ENCODE measurements at places on chromosomes 1 and 21.

GRCh38 chr1:153498746-153499145 is 37.0 kb downstream of the S100A6 start:
- no peak for DNase-seq

DNA sequence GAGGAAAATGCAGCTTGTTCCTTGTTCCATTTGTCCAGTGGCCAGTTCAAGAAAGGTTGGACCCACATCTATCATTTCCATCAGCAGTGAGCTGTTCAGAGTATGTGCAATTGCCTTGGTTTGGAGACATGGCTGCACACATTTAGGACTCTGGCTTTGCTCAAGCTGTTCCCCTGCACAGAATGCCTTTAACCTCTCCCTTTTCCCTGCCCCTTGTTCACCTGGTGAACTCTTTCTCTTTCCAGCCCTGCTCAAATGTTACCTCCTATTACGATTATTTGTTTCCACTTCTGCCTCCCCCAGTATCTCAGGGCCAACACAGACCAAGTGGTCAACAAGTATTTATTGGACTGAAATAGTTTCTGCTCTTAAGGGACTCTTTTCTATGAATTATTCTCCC is 385.9 kb downstream of the CAMTA1 start:
- no peak for DNase-seq

DNA sequence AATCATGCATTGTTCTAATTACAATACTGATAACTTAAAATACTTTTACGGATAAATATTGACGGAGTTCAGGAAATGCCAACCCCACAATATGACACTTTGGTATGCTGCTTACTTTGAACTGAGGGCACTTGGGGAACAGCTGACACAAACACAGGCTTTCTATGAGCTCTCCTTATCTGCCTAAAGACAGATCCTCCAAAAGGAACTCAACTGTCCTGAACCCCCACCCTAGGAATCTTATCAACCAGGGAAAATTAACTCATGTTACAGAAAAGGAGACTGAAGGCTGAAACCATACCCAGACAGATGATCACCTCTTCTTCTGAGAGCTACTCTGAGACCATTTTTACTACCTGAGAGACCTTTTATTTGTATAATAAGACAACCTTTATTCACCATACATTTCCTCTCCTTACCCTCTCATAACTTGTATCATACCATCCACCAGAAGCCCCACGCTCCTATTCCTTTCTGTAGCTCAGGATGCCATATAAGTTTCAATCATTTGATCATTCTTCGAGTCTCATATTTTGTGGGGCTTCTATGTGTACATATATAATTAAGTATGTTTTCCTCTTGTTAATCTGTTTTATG is 239.5 kb downstream of the FAF1 start:
- DNase-seq: no peak

DNA sequence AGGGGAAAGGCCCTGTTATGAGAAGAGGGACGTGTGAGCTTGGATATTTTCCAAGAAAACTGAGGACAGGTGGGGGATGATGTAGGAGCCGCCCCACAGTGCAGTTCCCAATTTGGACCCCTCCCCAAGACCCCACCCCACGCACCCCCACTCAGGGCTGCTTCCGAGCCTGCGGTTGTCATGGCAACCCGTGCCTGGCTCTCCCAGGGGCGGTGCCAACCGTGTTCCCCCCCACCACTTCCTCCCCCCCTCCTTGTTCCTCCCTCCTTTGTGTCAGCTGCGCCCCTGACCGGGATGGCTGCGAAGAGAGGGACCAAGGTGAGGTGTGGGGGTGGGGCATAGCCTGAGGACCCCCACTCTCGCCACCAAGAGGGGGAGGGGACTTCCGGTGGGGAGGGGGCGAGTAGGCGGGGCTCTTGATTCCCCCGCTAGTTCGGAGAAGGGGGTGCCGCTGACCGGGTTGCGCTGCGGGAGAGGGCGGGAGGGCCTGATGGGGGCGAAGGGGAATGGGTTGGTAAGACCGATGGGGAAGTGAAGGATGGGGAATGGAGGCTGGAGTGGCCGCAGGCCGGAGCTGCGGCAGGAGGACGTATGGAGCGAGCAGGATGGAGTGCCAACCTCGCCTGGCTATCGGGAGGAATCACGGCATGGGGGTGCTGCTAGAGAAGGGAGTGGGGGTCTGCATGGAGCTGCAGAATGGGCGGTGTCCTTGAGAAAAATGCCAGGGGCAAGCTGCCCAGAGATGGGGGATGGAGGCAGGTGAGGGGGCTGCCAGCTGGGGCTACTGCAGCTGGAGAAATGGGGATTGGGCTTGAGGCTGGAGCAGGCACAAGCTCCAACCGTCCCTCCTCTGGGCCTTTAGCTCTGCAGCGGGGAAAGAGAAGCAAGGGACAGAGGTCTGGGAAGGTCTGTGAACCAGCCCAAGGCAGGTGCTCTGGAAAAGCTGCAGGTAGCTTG is 953 bp downstream of the TRIM46 start:
- DNase-seq: no peak

- no peak for DNase-seq
Measured at GRCh38 chr1:168833801-168834224, 104.8 kb upstream of the DPT start.

DNA sequence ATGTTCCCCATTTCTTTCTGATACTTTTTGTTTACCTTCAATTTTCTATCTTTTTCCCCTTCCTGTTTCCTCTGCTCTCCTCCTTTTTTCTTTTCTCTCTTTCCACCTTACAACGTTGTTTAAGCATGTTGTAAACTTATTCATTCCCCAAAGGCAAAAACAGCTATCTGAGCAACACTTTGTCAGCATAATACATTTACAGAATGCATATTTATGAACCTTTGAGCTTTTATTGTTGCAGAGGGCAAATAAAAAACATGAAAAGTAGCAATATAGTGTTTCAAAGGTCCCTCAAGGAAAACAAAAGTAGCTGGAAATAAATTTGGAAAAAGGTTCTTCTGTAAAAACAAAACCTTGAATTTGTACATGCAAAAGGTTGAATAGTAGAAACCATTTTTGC is 169.5 kb downstream of the ATP6V1G3 start:
- no peak for DNase-seq

- DNase-seq: no peak
Measured at GRCh38 chr1:1232208-1232795, at the start of gene B3GALT6. Gene B3GALT6 (plus strand): TSS chr1:1232237. CDS start chr1:1232279, 42 bp downstream.

GRCh38 chr1:115323366-115324004 is 14.6 kb downstream of the NGF start:
- DNase-seq: no peak

- DNase-seq: peak; percentile 83
Measured at GRCh38 chr21:34579411-34579810, 35.5 kb downstream of the RCAN1 start.

DNA sequence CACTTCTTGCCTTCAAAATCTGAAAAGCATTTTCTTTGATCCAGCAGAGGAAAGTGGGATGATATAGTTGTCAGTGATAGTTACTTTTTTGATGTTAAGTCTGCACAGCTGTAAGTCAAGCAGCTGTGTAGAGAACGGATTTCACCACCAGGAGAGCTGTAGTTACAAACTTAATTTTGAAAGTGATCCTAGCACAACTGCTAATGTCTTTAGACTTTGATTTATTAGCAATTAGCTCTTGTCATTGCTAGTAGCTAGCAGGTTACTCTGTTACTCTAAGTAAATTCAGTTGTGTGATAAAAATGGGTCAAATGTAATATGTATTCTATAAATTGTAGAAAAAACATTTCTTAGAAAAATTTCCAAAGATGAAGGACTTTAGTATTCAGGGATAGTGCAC is 46.0 kb downstream of the ALG6 start:
- DNase-seq: no peak

- no peak for DNase-seq
Measured at GRCh38 chr1:40794048-40794447, 10.5 kb downstream of the KCNQ4 start.

- DNase-seq: no peak
Measured at GRCh38 chr1:183730107-183730724, 74.7 kb upstream of the RGL1 start.

DNA sequence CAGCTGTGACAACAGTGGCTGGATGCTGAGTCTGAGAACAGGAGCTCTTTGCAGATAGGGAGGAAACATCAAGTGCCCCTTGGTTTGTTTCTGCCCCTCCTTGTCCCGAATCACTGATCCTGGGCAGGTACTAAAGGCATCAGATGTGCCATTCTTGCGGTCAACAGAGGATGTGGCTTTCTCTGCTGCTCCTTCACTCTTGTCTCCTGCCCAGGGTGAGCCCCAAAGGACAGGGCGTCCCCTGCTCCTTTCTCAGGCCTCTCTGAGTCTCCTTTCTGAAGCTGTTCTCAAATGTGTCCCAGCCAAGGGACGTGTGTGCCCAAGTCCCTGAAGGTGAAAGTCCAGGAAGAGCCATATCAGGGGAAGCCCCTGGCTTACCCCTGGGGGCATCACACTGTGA is 31.7 kb downstream of the SLC37A1 start:
- no peak for DNase-seq

GRCh38 chr1:154988058-154988954 is 5.1 kb upstream of the LENEP start:
- no peak for DNase-seq

Data from RKO (cell line).